ENCODE measurements at places on chromosomes 6 and 20. TPM values are rescaled to one million over a fixed set of nuclear protein-coding genes. Genes with fewer than 3 reads are reported as not detected.

DNA sequence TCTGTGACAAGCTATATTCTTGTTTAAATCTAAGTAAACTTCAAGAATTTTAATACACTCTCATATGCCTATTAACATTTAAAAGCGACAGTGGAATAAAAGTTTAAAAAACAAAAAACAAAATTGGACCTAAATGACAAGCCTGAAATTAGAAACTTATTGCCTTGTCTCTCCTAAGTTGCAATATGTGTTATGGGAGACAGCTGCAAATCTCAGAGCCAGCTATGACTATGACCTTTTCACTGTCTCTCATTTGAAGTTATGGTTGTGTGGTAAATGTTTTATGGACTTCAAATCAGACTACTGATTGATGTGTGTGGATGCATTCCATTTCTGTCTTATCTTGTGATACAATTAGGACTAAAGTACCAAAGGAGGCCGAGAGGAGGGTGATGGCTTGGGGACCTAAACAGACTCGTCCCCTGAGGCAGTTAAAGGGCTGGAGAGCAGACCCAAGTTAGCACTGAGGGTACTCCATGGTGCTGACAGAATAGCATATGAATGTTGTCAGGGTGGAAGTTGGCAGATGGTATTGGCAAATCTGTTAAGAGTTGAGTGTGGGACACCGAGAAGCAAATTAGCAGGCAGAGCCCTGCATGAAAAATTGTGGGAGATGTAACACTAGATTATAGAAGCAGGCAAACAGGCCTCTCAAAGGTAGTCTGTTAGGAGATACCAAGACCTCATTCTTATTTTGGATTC is 930.1 kb upstream of the MAN1A1 start:
- no peak for DNase-seq

DNA sequence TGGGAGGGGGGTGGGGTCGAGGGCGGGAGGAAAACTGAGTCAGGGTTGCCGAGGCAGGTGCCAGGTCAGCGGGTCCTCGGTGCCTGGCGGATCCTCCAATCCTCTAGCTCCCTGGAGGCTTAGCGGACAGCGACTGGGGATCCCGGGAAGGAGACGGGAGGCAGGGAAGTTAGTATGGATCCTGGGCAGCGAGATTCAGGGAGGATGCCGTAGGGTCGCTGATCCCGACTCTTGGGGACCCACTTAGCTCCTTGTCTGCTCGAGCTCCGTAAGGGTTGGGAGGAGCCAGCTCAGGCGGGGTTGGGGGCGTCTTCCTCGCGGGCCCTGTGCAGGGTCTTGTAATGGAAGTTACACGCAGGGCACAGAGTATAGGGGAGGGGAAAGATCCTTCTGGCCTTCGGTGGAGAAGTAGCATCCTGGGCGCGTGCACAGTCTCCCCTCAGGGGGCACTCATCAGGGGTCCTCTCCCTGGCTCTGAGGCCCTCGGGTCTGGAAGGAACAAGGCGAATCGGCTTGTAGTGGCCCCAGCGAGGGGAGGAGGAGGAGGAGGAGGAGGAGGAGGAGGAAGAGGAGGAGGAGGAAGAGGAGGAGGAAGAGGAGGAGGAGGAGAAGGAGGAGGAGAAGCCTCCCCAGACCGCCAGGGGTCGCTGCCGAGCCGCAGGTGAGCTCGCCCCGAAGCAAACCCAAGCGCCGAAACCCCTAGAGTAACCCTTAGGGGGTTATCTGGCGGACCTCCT is 6.4 kb upstream of the SLC12A5 start:
- DNase-seq: no peak

DNA sequence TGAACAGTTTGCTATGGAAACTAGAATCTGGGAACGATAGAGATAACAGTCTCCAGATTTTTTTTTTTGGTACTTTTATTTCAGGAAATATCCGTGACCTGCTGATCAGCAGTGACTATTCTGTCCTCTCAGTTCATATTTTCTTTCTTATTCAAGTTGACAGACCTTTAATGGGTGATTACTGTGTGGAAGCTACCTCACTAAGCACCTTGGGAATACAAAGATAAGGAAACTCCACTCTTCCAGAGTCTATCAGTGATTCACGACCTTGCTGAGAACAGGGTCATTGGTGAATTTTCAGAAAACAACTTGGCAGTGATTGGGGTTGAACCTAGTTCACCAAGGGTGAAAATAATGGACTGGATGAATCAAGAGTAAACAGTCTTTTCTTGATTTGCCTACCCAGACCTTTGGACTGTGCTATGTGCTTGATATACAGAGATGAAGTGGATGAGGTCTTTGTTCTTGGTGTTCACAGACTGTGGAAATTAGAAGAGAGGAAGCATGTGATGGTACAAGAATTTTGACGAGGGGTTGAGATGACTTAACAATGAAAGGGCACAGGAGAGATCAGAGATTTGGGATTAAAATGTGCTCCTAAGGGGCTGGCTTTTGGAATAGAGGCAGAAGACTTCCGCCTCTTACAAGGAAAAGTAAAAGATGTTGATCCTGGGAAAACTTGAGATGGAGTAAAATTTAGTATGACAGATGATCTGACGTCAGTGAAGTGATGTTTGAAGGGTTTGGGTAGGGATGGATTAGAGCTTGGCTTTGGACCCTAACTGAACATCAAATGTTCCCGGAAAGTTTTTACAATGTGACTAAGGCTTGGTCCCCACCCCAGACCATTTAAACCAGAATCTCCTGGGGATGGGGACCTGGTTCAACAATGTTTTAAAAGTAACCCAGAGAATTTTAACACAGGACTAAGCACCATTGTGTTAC is 1.2 kb downstream of the KAT14 start:
- no peak for DNase-seq

GRCh38 chr6:99560668-99561067 is 7.8 kb downstream of the CCNC start:
- DNase-seq: no peak

- no peak for DNase-seq
Measured at GRCh38 chr6:152605342-152605741, 31.8 kb downstream of the SYNE1 start.

DNA sequence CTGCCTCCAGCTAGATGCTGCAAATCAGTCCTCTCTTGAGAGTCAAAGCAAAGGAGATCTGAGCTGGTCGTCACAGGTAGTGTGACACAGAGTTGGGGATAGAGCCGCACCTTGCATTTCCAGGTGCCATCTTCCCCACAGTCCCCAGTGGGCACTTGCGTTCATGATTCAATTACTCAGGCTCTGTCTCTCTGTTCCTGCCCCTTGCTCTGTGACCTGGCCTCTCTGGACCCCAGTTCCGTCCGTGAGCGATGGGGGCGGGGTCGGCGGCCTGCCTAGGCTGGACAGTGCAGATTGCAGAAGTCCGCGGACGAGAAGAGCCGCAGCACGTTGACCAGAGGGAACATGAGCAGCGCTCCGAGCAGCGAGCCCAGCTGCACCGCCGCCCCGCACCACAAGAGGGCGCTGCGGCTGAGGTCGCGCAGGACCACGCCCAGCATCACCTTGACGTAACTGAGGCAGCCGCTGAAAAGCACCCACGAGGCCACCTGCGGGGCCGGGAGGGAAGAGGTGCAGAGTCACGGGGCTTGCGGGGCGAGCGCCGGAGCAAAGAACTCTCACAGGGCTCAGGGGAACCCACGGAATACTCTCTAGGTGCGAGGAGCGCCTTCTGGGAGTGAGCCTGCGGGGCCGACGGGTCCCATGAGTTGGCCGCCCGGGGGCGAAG is 7.4 kb downstream of the SLC52A3 start:
- DNase-seq: no peak

- no peak for DNase-seq
Measured at GRCh38 chr20:18005990-18006364, 37.2 kb downstream of the MGME1 start.

GRCh38 chr20:14234666-14235295 is 102.6 kb downstream of the FLRT3 start:
- DNase-seq: no peak

GRCh38 chr6:134821397-134821796 is 128.5 kb downstream of the ALDH8A1 start:
- no peak for DNase-seq

- DNase-seq: no peak
Measured at GRCh38 chr6:12842658-12843057, 126.1 kb downstream of the PHACTR1 start.

DNA sequence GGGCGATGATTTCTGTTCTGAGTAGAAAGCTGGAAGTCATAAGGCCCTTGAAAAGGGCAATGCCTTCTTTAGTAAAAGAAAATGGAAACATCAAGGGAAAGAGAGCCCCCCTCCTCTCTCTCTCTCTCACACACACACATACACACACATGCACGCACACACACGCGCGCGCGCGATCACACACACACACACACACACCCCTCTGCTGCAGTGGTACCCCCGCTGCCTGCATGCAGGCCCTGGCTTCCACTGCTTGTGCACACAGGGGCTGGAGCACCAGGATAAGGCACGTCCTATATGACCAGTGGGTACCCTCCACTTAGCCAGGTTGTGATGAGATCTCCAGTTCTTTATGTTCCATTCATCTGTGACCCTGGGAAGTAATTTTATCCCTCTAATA is 300.9 kb downstream of the SLC35F1 start:
- DNase-seq: no peak

DNA sequence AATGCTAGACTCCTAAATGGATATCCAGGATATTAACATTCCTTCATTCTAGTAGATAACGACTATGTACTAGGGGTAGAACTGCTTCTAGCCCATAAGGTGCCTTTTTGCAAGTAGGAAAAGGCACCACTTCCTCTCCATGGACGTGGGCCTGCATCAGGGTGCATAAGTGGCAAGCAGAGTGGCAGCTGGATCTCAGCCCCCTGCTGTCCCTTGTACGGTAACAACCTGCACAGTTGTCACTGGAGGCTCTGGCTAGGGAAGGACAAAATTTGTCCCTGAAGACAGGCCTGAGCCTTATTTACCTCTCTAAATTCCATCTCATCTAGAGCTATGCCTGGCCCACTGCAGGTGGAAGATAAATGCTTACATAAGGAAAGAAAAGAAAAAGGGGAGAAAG is 42.5 kb upstream of the SAYSD1 start:
- DNase-seq: no peak

DNA sequence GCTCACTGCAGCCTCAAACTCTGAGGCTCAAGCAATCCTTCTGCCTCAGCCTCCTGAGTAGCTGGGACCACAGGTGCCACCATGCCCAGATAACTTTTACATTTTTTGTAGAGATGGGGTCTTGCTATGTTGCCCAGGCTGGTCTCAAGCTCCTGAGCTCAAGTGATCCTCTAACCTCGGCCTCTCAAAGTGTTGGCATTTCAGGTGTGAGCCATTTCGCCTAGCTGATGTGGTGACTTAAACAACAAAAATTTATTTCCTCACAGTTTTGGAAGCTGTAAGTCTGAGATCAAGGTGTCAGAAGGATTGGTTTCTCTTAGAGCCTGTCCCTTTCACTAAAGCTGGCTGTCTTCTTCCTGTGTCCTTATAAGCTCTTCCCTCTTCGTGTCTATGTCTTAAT is 15.0 kb upstream of the JARID2 start:
- DNase-seq: no peak

DNA sequence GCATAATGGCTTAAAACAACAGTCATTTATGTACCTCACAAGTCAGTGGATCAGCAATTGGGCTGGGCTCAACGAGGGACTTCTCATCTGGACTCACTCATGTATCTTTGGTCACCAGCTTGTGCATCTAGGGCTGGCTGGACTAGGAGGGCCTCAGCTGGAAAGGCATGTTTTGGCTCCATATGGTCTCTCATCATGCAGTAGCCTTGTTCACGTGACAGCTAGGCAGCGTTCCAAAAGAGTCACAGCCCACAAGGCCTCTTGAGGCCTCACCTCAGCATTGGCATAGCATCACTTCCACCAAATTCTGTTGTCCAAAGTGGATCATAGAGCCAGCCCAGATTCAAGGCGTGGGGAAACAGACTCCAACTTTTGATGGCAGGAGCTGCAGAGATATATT is 110.1 kb downstream of the MAFB start:
- DNase-seq: no peak

GRCh38 chr6:154347981-154348380 is 8.6 kb downstream of the IPCEF1 start:
- DNase-seq: no peak

DNA sequence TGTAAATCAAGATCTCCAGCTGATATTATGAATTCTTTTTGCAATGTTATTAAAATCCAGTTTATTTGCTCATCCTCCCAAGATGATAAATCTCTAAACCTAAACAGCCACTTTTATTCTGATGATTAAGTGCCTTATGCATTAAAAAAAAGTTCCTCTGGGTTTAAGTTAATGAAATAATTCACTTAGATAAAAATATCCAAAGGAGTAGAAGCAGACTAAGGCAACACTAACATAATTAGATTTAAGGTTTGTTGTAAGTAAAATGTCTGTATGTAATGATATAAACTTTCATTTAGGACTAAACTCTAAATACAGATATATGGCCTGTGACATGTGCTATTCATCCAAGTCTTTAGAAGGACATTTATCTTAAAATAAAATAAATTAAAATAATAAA is 457.2 kb downstream of the TENT5A start:
- DNase-seq: no peak

DNA sequence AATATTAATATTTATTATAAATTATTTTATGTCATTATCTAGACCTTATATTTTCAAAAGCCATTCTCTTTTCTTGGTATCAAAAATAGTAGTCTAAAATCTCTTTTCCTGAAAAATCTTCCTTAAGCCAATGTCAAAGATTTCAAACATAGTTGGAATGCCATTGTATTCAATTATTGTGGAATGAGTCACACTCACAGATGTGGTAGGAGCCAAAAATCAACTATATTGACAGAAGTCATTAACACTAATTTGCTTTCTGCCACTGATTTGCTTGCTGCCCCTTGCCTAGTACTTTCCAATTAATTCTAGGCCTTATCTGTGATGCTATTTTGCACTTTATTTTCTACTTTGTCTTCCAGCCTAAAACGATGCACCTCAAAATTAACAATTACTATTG is 1326.3 kb upstream of the GJE1 start:
- no peak for DNase-seq

DNA sequence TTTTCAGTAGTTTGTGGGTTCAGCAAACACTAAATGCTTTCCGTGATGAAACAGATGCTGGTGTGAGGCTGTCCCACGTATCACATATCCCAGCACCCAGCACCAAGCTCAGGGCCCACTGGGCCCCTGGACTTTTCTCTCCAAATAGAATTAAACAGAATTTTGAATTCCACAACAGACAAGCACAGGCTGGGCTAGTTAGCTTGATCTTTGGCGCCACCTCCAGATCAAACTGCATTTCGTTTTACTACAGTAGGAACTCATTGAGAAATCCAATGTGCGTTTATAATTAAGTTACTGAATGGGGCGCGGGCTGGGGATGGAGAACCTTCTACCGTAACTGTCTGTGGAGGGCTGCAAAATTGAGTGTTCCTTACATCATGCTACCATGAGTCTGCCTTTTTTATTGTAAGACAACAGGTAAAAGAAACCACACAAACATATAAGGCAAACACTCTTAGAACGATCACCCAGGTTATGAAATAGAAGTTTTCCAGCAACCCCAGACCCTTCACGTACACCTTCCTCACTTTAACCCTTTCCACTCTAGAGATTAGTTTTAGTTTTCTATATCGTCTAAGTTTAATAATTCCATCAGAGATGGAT is 107.8 kb downstream of the ZFP64 start:
- no peak for DNase-seq

- DNase-seq: no peak
Measured at GRCh38 chr6:21199262-21199661, 394.3 kb upstream of the SOX4 start.

- DNase-seq: peak; percentile 88
Measured at GRCh38 chr6:44128020-44128917, 915 bp downstream of the TMEM63B start.

- DNase-seq: no peak
Measured at GRCh38 chr6:40039042-40039441, 104.8 kb upstream of the MOCS1 start.

Gene CRIP3
- not detected for total RNA-seq

Gene SAPCD1
- 25.3 TPM for total RNA-seq

Gene XKR7
- total RNA-seq: not detected

Gene TOX2
- total RNA-seq: 5.2 TPM

Gene TMEM151B
- total RNA-seq: 0.42 TPM

Gene KCTD20
- 62.0 TPM for total RNA-seq

All from lower leg skin (tissue), 4 donors.